Stimulated activated CD8-positive, alpha-beta memory T cell treated with anti-CD3 and anti-CD28 coated beads, Interleukin-2, amount 100 ng/mL, for 1 hour (primary cell): ENCODE measurements at places on chromosomes 11 and 22.

GRCh38 chr11:123483466-123483865 lies 53.4 kb downstream of the GRAMD1B start:
- DNase-seq, result no peak

DNA sequence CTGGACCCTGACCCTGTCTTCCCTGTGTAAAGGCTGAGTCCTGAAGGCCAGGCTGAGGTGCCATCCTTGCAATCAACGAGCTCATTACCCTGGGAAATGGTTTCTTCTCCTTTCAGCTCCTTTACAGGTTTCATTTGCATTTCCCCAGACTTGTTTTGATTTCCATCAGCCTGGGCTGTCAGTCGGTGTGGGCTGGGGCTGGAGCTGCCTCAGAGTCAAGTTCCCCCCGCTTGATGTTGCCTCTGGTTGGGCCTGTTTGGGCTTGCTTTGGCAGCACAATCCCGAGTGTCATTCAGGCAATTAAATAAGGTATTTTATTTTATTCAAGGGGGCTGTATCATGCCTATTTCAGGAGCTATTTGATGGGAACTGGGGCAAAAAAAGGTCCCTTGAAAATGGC lies 424.9 kb downstream of the INSC start:
- no peak for DNase-seq

GRCh38 chr22:49983148-49984042 lies 22.8 kb downstream of the PIM3 start:
- DNase-seq, result no peak

DNA sequence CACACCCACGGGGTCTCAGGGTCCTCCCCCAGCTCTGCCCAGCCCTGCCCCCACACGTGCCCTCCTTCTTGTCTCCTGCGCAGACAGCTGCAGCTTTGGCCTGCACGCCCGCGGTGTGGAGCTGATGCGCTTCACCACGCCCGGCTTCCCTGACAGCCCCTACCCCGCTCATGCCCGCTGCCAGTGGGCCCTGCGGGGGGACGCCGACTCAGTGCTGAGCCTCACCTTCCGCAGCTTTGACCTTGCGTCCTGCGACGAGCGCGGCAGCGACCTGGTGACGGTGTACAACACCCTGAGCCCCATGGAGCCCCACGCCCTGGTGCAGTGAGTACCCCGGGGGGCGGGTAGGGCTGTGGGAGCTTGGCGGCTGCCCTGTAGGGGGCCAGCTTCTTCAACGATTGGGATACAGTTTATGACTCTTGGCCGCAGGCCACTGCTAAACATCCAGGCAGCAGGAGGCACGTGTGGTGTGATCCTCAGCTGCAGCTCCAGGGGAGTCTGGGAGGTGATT lies 30.8 kb downstream of the ST14 start:
- DNase-seq, result no peak

DNA sequence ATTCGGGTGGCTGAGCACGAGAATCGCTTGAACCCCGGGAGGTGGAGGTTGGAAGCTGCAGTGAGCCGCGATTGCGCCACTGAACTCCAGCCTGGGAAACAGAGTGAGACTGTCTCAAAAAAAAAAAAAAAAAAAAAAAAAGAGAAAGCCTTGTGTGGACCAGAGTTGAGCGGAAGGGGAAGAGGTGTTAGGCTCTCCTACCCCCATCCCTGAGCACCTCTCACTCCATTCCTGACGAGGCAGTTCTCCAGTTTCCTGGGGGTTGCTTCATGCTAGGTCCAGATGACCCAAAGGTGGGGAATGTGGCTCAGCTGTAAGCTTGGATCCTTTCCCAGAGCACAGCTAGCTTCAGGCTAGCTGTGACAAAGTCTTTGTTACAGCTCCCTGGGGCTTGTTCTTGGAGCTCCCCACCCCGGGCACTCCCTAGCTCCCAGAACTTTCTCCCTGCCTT lies 8.8 kb upstream of the DNAL4 start:
- DNase-seq, result no peak

DNA sequence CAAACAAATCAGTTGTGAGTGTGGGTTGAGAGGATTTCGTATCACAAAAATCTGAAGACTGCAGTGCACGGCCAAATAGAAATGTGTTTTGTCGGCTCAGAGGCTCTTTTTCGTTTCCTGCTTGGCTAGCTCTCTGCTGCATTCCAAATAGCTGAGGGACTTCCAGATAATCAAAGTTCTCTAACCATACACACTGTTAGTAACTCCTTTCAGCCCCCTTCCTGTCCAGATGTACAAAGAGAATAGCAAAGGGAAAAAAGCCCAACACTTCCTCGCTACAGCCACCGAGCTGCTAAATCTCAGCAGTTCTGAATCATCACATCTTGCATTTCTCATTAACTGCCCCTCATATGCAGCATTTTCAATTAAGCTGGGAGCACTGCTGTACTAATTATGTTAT lies 203.1 kb downstream of the TENM4 start:
- no peak for DNase-seq

GRCh38 chr11:60985501-60985900 lies 14.0 kb downstream of the CD6 start:
- DNase-seq, result no peak

DNA sequence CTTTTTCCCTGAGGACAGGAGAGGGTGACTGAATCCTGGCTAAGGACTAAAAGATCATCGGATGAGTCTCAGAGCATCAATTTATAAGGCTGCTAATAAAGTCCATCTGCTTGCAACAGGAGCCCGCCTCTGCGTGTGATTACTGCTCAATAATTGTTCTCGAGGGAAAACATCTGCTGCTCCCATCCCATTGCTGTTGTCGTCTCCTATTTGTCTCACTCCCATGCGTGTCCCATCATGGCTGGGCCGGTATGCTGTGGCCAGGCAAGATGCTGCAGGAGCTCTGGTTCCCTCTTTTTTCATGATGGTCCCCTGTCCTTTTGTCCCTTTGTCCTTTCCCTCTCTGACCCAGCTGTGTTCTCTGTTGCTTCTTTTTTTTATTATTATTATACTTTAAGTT lies 121.2 kb downstream of the SPATA19 start:
- DNase-seq, result no peak

DNA sequence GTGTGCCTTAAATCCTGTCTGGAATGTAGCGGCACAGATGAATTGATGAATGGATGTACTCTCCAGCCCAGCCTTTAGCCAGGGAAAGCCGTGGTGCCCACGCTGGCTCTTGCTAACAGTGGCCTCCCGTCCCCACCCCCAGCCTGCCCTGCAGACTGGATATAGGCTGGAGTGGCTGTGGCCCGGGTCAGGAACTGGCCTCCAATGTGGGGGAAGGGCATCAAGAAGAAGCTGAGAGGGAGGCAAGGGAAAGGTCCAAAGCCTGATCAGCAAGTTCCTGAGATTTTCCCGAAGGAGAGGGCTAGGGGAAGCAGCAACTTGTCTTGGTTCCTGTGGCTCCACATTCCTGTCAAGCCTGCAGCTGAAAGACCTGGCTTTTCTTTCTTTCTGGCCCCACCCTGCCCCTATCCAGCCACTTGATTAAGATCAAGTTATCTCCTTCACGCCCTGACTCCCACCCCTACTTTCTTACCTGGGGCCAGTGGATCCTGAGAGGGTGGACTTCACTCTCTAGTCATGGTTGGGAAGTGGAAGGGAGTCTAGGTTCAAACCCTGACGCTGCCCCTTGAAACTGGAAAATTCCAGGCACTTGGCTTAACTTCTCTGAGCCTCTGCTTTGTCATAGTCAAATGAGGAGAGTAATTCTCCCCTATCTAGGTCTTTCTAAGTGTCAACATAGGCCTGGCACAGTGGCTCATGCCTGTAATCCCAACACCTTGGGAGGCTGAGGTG lies 11.0 kb upstream of the MICALL1 start:
- no peak for DNase-seq

- no peak for DNase-seq
These were observed 3.9 kb downstream of the FOSL1 start for GRCh38 chr11:65896034-65896999.

GRCh38 chr11:39641751-39642150 lies 1817.7 kb downstream of the LRRC4C start:
- DNase-seq, result no peak

GRCh38 chr11:73218830-73219215 lies 742 bp downstream of the P2RY2 start:
- no peak for DNase-seq

- DNase-seq, result no peak
These were observed 310.2 kb downstream of the DLG2 start for GRCh38 chr11:85316967-85317366.

DNA sequence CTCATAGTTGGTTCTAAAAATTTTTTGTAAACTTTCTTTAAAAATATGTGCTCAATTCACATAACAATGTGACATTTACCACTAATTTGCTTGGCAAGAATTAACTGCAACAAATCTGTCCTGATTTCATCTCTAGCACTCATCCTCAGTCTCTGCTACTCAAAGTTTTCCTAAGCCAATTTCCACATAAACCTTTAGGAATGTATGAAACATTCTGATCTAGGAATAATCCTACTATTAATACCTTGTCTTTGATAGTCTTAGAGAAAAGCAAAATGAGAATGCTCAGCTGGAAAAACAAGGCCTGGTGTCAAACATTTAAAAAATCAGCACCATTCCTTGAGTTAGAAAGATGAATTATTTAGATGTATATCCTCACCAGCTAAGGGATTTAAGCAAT lies 114.3 kb downstream of the CD44 start:
- no peak for DNase-seq
